Kidney tubule cell (primary cell): ENCODE measurements at places on chromosomes 16 and 17.

DNA sequence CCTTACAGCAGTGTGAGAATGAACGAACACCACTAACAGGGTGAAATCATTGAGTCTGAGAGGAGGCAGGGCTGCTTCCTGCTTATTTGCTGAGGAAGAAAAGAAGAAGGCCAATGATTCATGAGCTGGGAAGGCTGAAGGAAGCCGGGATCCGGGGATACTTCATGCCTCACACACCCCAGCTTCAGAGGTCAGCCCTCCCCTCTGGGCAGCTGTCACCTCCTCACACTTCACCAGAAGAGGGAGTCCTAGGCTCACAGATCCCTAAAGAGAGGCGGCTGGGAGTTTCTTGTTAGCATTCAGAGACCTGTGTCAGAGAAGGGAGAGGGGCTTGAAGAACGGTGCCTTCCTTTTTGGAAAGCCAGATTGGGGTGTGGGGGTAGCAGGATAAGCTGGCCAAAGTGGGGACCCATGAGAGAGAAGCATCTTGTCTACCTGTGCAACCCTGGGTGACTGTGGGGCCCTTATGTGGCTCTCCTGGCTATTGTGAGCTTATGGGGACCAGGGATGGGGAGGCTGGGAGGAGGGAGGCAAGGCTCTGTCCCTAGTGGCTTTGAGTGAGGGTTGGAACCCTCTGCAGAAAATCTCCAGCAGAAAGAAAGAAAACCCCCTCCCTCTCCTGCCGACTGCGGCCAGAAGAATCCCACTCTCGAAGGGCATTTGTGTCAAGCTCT is 94.6 kb downstream of the RGS9 start:
- DNase-seq: peak; percentile 94

DNA sequence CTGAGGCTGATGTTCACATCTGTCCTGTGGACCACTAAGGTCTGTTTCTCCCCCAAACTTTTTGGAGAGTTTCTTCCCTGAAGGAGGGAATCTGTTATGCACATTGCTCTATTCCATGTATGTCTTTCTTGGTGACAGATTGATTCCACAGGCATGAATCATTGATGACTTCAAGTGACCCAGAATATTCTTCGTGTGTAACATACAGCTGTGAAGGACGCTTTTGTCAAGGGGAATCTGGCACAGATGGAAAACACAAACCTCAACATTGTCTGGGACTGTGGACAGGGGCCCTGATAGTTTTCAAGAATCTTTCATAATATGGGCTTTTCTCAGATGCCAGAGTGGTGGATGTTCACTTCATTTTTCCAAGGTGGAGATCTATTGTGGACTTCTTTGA is 223.1 kb upstream of the MAF start:
- DNase-seq: peak; percentile 28

GRCh38 chr17:35433075-35433894 is 985 bp upstream of the SLFN12 start:
- DNase-seq: peak; percentile 98

DNA sequence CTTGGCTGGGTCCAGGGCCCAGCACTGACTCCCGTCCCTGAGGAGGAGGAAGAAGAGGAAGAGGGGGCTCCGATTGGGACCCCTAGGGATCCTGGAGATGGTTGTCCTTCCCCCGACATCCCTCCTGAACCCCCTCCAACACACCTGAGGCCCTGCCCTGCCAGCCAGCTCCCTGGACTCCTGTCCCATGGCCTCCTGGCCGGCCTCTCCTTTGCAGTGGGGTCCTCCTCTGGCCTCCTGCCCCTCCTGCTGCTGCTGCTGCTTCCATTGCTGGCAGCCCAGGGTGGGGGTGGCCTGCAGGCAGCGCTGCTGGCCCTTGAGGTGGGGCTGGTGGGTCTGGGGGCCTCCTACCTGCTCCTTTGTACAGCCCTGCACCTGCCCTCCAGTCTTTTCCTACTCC is 8.5 kb downstream of the HIRIP3 start:
- DNase-seq: no peak

DNA sequence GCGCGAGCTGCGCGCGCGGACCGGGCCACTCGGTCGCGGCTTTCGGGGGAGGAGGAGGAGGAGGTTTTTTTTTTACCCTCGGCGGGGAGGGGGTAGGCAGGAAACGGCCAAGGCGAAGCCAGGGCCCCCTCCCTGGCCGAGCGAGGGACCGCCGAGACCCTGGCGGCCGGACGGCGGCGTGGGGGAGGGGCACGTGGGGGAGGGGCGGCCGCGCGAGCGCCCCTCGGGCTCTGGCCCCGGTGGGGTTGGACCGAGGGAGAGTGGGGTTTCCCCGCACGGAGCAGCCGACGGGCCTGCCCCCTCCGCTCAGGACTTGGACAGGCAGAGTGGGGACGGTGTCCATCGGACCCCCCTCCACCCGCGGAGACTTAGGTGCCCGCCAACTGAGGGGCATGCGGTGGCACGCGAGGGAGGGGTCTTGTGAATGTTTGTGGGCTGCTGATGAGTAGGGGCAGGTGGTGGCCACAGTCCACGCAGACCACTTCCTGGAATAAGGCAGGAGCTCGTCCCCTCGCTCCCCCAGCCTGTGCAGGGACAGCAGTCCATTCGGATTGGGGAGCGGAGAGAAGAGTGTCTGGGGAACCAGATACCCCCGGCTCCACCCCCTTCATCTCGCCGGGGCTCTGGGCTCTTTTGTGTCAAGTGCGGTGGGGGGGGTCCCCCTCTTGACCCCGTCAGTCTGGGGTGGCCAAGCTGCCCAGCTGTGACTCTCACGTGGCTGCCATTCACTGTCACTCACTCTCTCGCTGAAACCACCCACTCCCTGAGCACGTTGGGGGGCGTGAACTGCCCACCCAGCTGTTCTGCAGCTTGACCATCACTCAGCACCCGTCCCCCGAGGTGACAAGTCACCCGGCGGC is 3.0 kb upstream of the CHD3 start:
- DNase-seq: peak; percentile 48

DNA sequence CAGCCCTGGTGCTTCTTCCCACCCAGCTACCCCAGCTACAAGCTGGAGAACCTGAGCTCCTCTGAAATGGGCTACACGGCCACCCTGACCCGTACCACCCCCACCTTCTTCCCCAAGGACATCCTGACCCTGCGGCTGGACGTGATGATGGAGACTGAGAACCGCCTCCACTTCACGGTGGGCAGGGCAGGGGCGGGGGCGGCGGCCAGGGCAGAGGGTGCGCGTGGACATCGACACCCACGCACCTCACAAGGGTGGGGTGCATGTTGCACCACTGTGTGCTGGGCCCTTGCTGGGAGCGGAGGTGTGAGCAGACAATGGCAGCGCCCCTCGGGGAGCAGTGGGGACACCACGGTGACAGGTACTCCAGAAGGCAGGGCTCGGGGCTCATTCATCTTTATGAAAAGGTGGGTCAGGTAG is 3.6 kb downstream of the GAA start:
- no peak for DNase-seq
